ENCODE measurements at places on chromosomes 7 and 10.
A peak's percentile ranks its signal among the peaks of the same experiment; 100 is the strongest.

DNA sequence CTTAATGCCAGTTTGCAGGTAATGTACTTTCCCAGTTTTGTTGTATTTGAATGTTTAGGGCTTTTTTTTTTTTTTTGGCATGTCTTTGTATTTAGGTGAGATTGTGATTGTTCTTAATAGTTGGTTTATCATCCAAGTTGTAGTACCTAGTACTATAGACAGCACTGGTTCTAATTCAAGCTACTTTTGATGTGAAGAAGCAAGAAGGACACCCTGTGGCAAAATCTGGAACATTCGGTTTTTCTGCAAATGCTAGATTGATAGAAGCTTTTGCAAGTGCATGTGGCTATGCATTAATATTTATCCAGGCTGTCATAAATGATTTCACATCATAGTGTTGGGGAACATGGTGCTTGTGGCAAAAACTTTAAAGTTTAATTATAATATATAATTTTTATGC is 248.9 kb downstream of the FOXP2 start:
- DNase-seq = no peak
- H3K4me1 ChIP-seq = no peaks in the 10 kb centered on the region
- H3K4me3 ChIP-seq = no peak overlapping the region
- 0 out of 2 replicates have a peak, but pooled peaks cover 4% of the 10 kb centered on the region for H3K27me3 ChIP-seq
- H3K27ac ChIP-seq = no peak overlapping the region

GRCh38 chr10:84590327-84591193 is 262.2 kb downstream of the CCSER2 start:
- 0 out of 2 replicates have a peak, but pooled peaks cover 4% of the 10 kb centered on the region for H3K27me3 ChIP-seq
- no peak for DNase-seq
- H3K4me1 ChIP-seq = no peaks in the 10 kb centered on the region
- no peak overlapping the region for H3K4me3 ChIP-seq
- H3K36me3 ChIP-seq = no peaks in the 10 kb centered on the region
- H3K27ac ChIP-seq = no peak overlapping the region

- no peaks in the 10 kb centered on the region for H3K36me3 ChIP-seq
- no peaks in the 10 kb centered on the region for H3K4me1 ChIP-seq
- DNase-seq = no peak
Measured at GRCh38 chr10:129038522-129038921, 428.5 kb upstream of the MGMT start.

DNA sequence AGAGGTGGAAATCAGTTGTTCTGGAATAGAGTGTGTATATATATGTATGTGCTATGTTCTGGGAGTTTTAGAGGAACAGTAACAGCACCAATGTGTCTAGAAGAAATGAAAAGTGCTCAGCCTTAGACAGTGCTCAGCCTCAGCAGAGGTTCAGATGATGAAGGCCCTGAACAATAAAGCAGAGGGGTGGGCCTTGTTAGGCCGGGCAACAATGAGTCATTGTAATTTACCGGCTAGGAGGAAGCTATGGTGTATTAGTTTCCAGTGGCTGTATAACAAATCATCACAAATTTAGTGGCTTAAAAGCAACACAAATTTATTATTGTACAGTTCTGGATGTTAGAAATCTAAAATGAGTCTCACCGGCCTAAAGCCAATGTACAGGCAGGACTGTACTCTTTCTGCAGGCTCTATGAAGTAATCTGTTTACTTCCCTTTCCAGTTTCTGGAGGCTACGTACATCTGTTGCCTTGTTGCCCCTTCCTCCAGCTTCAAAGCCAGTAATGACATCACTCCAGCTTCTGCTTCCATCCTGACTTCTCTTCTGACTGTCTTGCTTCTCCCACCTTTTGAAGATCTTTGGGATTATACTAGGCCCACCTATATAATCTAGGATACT is 84.6 kb downstream of the CH25H start:
- H3K4me1 ChIP-seq = peaks cover 53% of the 10 kb centered on the region
- DNase-seq = no peak
- no peaks in the 10 kb centered on the region for H3K27me3 ChIP-seq

DNA sequence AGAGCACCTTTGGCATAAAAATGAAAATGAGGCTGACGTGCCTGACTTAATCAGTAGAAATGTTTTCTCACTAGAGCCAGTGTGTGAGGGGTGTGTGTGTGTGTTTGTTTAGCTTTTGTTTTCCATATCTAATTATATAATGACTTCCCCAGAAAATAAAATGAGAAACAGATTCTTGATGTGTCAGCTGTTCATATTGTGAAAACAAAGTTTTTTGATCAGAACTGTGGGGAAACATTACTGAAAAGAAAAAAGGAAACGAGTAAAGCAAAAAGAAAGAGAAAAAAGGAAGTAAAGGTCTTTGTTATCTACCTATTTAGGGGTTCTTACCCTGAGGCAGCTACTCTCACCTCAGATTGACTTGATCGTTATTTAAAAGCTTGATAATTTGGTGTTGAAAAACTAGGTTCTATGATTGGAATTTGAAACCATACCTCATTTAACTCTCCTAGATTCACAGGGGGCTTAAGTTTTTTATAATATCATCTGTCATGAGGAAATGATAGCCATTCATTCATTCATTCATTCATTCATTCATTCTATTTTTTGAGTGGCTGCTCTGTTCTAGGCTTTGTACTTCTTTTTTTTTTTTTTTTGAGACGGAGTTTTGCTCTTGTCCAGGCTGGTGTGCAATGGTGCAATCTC is 58.0 kb downstream of the CREM start:
- no peaks in the 10 kb centered on the region for H3K36me3 ChIP-seq
- no peak overlapping the region for H3K4me3 ChIP-seq
- no peaks in the 10 kb centered on the region for H3K4me1 ChIP-seq
- no peak for DNase-seq

- no peaks in the 10 kb centered on the region for H3K27me3 ChIP-seq
- no peaks in the 10 kb centered on the region for H3K36me3 ChIP-seq
- no peak overlapping the region for H3K4me3 ChIP-seq
- no peak for DNase-seq
Measured at GRCh38 chr10:75971402-75972211, 540.2 kb downstream of the LRMDA start.

DNA sequence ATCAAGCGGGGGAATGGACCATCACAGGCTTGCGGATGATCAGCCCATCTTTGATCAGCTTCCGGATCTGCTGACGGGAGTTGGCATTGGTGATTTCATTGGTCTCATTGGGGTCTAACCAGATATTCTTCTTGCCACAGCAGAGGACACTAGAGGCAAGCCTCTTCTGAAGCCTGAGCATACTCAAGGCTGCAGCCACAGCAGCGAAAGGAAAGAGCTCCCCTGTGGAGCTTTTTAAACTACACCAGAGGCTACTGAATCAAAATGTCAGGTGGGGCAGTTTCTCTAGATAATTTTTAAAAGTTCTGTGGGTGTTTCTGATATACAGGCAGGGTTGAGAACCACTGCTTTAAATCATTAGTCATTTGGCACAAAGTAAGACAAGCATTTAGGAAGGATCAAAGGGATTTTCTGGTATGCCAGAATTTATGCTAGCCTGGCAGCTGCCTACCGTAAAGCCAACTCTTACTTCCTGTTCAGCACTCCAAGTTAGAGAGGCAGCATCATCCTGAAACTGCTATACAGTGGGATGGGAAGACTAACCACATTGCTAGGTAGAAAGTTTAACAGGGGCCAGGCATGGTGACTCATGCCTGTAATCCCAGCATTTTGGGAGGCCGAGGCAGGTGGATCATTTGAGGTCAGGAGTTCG is 7.0 kb downstream of the NAPEPLD start:
- no peaks in the 10 kb centered on the region for H3K36me3 ChIP-seq
- H3K27me3 ChIP-seq = no peaks in the 10 kb centered on the region
- no peak overlapping the region for H3K27ac ChIP-seq
- no peaks in the 10 kb centered on the region for H3K4me1 ChIP-seq
- H3K4me3 ChIP-seq = no peak overlapping the region

- no peak overlapping the region for H3K4me3 ChIP-seq
- H3K4me1 ChIP-seq = peaks cover 45% of the 10 kb centered on the region
- H3K27ac ChIP-seq = no peak overlapping the region
- no peak for DNase-seq
Measured at GRCh38 chr10:78193189-78193588, 159.5 kb downstream of the RPS24 start.

- no peak overlapping the region for H3K4me3 ChIP-seq
- H3K36me3 ChIP-seq = no peaks in the 10 kb centered on the region
- no peak overlapping the region for H3K27ac ChIP-seq
Measured at GRCh38 chr7:80830010-80830409, 88.8 kb downstream of the SEMA3C start.

DNA sequence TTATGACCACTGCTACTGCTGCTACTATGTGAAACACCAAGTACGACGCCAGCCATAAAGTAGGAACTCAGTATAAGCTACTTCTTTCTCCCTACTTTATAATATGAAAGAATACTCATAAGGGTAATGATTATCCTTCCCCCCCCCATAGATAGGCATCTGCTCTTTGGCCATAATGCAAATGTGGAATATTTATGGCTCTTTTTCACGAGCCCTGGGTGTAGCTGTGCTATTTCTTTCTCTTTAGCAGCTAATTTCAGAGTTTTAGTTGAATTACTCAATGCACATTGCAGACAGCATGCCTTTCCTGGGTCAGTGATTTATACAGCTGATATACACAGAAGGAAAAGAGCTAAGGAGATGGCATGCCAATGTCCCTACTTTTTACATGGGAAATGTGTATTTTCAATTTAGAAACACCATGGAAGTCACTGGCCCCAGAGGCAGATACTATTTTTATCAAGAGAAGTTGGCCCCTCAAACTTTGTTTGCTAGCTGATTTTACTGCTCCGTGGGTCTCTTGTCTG is 234.1 kb upstream of the KIAA1217 start:
- H3K4me3 ChIP-seq = no peak overlapping the region
- no peaks in the 10 kb centered on the region for H3K4me1 ChIP-seq
- H3K27ac ChIP-seq = no peak overlapping the region
- no peaks in the 10 kb centered on the region for H3K27me3 ChIP-seq
- H3K36me3 ChIP-seq = no peaks in the 10 kb centered on the region

DNA sequence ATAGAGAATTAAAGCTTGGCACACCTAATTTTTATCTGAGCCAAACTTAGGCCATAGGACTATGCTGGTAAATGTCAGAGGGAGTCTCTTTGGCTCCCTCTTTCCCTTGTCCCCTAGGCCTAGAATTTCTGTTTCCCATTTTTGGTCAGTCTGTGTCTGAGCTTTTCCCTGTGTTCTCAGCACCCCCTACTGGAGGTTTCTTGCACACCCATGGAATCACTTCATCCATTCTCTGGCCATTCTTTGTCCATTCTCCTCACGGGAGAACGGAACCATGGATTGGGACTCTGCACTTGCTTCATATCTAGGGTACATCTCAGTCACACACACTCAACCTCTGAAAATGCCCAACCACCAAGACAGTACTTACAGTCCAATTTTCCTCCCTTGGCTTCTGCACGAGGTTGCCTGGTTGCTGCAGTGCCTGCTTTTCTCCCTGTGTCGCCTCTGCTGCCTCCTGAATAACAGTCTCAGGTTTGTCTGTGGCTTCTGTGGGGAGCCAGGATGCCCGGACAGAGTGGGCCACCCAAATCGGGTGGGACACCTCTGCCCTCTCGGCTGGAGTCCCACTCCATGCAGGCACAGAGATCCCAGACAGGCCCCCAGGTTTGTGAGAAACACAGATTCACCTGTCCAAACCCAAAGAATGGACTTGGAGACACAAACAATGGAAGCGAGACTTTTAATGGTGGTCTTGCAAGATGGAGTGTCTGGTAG is 35.1 kb upstream of the DNAH11 start:
- peak; percentile 6 for DNase-seq
- no peak overlapping the region for H3K27ac ChIP-seq
- H3K4me1 ChIP-seq = no peaks in the 10 kb centered on the region
- no peaks in the 10 kb centered on the region for H3K36me3 ChIP-seq
- no peak overlapping the region for H3K4me3 ChIP-seq

DNA sequence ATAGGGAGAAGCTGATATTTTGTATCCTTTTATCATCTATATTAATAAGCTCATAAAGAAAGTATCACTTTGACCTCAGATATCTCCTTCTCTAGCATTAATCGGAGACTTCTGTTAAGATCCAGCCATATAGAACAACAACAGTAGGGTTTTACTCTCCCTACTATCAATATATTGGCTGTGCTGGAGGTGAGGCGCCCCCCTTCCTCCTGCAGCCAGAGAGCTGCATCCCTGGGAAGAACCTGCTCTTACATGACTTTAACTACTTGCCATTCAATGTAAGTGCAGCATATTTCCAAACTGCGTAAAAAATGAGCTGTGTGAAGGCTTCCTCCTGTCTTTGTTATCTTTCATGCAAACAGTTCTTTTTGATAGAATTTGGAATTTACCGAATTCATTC is 247.8 kb downstream of the SDK1 start:
- no peak overlapping the region for H3K4me3 ChIP-seq
- H3K36me3 ChIP-seq = 0 out of 2 replicates have a peak, but pooled peaks cover 5% of the 10 kb centered on the region
- H3K27me3 ChIP-seq = no peaks in the 10 kb centered on the region
- H3K27ac ChIP-seq = no peak overlapping the region

DNA sequence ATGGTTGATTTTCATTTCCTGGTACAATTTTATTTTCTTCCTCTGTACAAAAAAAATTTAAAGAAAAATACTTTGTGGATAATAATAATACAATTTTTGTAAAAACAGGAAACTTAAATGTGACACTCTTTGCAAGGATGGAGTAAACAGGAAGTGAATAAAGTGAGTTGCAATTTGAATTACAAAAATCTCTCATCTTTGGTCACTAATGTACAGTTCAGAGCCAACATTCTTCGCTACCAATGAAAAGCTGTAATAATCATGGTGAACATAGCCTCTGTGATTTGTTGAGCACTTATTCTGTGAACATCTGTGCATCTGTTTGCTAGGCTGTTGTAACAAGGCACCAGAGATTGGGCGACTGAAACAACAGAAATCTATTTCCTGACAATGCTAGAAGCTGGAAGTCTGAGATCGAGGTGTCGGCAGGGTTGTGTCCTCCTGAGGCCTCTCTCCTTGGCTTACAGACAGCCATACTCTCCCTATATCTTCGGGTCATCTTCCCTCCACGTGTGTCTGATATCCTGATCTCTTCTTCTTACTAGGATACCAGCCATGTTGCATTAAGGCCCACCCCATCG is 295.3 kb upstream of the KLF6 start:
- no peak overlapping the region for H3K27ac ChIP-seq
- no peak overlapping the region for H3K4me3 ChIP-seq
- no peaks in the 10 kb centered on the region for H3K36me3 ChIP-seq

GRCh38 chr7:140673774-140674155 is 1.0 kb downstream of the ADCK2 start:
- H3K36me3 ChIP-seq = no peaks in the 10 kb centered on the region
- no peaks in the 10 kb centered on the region for H3K27me3 ChIP-seq
- H3K4me3 ChIP-seq = peak overlapping the region; percentile 83
- H3K27ac ChIP-seq = no peak overlapping the region

GRCh38 chr10:3844491-3845025 is 59.5 kb upstream of the KLF6 start:
- DNase-seq = no peak
- no peak overlapping the region for H3K27ac ChIP-seq
- H3K4me3 ChIP-seq = no peak overlapping the region
- no peaks in the 10 kb centered on the region for H3K36me3 ChIP-seq
- H3K4me1 ChIP-seq = peaks cover 15% of the 10 kb centered on the region
